ENCODE measurements at places on chromosomes 12 and 14.

GRCh38 chr12:94644141-94644979, 6.0 kb downstream of the TMCC3 start:
- no peak for DNase-seq

- no peak for DNase-seq
These were observed 264.7 kb downstream of the RAD51B start for GRCh38 chr14:68084256-68084655.

GRCh38 chr14:57486767-57487379, 6.8 kb downstream of the CCDC198 start:
- DNase-seq: no peak

GRCh38 chr12:91617818-91618217, 435.2 kb upstream of the DCN start:
- DNase-seq: no peak

DNA sequence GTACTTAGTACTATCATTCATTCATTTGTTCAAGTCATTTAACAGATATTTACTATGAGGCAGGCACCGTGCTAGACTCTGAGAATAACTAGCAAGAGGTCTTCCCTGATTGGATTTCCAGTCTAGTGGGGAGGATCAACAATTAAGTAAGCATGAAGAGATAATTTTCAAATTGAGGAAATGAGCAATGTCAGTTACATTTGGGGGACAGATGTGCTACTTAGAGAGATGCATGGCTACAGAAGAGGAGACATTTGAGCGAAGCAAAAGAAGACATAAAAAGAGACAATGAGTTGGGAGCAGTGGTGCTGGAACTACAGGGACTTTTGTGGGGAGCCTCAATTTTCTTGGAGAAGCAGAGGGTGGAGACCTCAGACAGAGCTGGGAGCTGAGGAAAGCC, 7.7 kb downstream of the KCNA5 start:
- DNase-seq: no peak

DNA sequence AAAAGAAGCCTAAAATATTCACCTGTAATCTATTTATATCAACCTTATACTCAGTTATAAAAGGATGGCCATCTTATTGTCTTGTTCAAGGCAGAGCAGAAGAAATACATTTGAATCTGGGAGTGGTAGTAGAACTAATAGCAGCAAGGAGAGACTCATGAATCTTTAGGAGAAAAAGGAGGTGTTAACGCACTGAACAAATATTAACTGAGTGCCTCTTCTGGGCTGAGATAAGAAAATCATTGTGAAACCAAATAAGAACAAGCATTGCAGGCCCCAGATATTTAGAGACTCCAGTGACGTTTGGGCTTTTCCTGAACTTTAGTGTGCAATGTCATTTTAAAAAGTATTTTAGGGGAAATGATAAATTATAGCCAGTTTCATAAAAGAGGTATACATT, 790.6 kb downstream of the DIO2 start:
- no peak for DNase-seq

- DNase-seq: no peak
These were observed 1.4 kb downstream of the C12orf56 start for GRCh38 chr12:64389154-64389553.

DNA sequence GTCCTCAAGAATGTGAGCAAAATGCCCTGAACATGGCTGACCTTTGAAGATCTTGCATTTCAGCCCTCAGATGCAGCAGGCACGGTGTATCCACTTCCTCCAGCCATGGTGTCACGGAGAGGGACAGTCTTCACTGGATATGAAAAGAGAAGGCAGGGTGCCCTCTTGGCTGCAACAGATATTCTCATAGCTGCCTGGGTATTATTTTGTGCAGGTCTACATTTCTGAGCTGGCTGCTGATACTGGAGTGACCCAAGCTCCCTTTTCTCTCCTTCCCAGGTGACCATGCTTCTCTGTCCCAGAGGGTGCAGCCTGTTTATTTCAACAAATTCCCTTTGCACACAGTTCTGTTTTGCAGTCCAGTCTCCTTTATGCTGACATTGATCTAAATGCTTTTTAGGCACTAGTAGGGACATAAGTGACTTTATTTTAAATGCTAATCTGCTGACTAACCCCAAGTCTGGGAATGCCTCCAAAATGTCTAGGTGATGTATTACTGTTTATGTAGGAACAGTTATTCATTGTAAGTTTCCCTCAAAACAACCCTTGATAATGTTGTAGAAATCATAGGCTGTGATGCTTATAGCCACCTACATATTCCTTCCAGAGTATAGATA, 17.4 kb upstream of the PYGL start:
- no peak for DNase-seq

- peak; percentile 86 for DNase-seq
These were observed at the start of gene SNX6 for GRCh38 chr14:34629657-34630529. SNX6 (minus strand) TSS chr14:34630148; CDS start chr14:34630116, 32 bp downstream.

- DNase-seq: no peak
These were observed 105.9 kb downstream of the RBM19 start for GRCh38 chr12:113860059-113860820.

All from left ventricle myocardium inferior (tissue), 1 donor.